Activated naive CD8-positive, alpha-beta T cell treated with anti-CD3 and anti-CD28 coated beads, Interleukin-2, amount 10 ng/mL, durations not matched to agents 7 days and 5 days (primary cell): ENCODE measurements at places on chromosomes 7 and 10. TPM values are rescaled to one million over a fixed set of nuclear protein-coding genes. Genes with fewer than 3 reads are reported as not detected.

NOD1 gene
- 28.2 TPM for total RNA-seq

CALHM1 gene
- 0.74 TPM for total RNA-seq

- DNase-seq = no peak
Observed at GRCh38 chr7:54550471-54550870, 8.3 kb downstream of the VSTM2A start.

DNA sequence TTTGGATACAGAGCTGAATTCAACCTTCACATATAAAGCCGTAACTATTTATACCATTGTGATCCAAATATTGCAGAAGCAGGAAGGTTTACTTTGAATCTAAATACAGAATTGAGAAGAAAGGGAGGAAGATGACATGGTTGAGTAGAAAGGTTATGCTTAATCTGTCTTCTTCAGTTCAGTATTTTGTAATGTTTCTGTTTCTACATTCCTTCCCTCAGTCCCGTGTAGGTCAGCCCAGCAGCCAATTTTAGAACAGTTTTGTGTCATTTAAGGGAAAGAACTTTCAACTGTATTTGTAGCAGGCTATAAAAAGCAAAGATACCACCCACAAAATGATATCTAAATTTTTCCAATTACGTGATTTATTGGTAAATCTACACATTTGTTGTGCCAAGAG, 97.4 kb downstream of the CPED1 start:
- no peak for DNase-seq

DNA sequence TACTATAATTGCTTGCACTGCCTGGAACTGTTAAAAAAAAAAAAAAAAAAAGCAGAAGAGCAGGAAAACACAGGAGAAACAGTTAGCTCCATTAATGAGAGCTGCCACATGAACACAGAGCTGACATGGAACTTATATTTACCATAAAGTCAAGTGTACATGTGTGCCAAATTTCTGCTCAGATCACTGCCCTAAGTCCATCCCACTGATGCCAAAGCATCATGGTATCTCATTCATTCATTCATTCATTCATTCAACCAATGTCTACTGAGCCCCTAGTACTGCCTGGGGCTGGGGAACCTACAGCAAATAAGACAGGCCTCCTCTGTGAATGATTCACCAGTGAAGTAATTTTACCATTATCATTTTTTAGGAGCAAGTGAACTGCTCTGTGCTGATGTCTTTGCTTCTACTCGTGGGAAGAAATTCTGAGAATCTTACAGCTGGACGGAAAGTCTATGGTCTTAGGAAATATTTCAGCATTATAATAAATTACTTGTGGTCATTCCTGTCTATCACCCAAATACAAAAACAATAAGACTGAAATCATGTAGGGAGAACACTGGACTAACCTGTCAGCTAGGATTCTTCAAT, 58.8 kb upstream of the ABLIM1 start:
- no peak for DNase-seq

DNA sequence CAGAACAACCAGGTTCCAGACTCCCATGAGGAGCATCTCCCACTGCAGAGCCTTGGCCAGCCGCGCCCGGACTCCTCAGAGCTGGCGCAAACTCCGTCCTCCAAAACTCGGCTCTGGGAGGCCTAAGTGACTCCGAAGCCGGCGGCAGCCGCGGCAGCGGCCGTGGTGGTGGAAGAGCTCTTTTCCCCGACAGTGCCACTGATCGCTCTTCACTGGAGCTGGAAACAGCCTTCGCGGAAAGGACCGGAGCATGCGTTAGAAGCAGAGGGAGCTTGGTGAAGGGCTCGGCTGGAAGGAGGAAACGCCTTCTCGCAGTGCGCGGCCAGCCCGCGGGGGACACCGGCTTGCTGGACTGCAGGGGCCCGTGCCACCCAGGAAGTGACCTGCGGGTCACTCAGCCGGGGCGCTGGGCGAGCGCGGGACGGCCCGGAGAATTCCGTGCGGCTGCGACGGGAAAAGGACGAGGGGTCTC, 5.0 kb upstream of the HOXA13 start:
- DNase-seq = peak; percentile 35

GRCh38 chr10:79979310-79979975, 30.5 kb upstream of the SFTPD start:
- no peak for DNase-seq
